ENCODE measurements at places on chromosomes 2 and 18. TPM values are rescaled to one million over a fixed set of nuclear protein-coding genes. Genes with fewer than 3 reads are reported as not detected.

The PAX8 gene
- 0.28 TPM for total RNA-seq

GRCh38 chr2:44920751-44921150 lies 20.8 kb upstream of the SIX3 start:
- H3K4me3 ChIP-seq = no peak overlapping the region
- H3K27me3 ChIP-seq = peaks cover 28% of the 10 kb centered on the region
- DNase-seq = no peak
- no peaks in the 10 kb centered on the region for H3K36me3 ChIP-seq

The RBM44 gene
- total RNA-seq = 0.18 TPM

DNA sequence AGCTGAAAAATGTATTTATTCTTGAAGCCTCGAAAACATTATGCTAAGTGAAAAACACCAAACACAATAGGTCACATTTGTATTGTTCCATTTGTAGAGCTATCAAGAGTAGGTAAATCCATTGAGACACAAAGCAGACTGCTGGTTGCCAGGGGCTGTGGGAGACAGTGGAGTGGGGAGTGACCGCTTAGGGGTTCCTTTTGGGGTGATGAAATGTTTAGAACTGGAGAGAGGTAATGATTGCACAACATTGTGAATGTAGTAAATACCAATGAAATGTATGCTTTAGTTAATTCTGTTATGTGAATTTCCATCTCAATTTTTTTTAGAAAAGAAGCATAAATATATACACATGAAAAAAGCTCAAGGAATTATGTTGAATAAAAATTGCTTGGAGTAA lies 15.8 kb downstream of the KCTD18 start:
- H3K4me1 ChIP-seq = no peaks in the 10 kb centered on the region
- no peak overlapping the region for H3K27ac ChIP-seq
- no peak for DNase-seq

The APLF gene
- total RNA-seq = 3.3 TPM
